WTC11 (cell line): ENCODE measurements at places on chromosomes 16 and 17.

DNA sequence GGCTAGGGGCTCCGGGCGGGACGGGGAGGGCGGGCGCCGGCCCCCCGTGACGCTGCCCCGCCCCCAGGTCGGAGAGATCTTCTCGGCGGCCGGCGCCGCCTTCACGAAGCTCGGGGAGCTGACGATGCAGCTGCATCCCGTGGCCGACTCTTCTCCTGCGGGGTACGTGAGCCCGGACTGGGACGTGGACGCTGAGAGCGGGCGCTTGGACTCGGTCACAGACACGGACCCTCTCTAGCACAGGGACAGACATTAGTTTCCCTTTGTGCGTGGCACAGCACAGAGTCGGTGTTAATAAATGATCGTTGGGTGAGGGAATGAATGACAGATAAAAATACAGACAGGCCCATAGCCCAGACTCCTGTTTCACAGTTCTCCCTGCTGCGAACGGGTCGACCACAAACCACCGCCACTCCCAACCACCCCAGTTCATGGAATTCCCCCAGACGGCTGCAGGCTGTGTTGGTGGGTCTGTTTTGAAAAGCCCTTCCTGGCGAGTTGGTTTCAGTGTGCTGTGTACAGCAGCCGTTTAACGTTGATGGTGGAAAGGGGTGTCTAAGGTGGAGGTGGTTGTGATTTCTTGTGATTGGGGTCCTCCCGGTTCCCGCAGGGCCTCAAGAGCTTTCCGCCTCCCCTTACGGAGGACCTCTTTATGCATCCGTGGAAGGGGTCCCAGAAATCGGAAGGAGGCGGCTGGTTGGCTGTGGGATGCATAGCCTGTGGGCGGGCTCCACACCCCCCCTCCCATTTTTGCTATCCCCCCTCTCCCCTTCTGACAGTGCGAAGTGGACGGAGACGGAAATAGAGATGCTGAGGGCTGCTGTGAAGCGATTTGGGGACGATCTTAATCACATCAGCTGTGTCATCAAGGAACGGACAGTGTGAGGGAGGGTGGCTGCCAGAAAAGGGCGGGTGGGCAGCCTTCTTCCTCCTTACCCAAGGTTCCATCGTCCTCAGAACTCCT lies 2.9 kb downstream of the RNASEK start:
- no peak for DNase-seq

DNA sequence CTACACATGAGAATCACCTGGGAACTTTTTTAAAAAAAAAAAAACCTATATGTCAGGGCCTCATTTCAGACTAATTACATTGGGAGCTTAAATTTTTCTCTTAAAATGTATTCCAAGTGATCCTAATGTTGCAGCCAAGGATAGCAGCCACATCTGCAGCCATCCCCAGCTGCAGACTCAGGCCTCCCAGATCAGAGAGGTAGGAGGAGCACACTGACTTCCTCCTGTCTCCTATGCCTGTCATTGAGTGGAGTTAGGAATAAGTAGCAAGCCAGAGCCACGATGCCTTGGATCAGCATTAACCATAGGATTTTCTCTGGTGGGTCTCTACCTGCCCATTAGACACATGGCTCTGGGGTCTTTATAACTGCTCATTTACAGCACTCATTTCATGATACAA lies 463.5 kb downstream of the HS3ST4 start:
- DNase-seq = no peak

DNA sequence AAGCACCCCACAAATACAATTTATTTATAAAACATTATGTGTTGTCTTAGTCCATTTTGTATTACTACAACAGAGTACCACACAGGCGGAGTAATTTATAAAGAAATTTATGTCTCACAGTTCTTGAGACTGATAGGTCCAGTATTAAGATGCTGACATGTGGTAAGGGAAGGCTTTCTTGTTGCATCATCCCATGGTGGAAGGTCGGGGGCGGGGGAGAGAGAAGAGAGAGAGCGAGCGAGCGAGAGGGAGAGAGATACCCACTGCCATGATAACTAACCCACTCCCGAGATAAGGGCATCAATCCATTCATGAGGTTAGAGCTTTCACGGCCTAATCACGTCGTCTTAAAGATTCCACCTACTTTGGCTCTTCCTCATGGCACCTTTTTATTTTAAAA lies 117.8 kb downstream of the KCNJ12 start:
- no peak for DNase-seq

GRCh38 chr16:87344165-87344930 lies 27.2 kb upstream of the C16orf95 start:
- DNase-seq = no peak
